Inflammatory macrophage treated with lipopolysaccharide for 4 hours (primary cell): ENCODE measurements at places on chromosomes 2 and 18.
A peak's percentile ranks its signal among the peaks of the same experiment; 100 is the strongest.

GRCh38 chr2:162058973-162059668, 14.9 kb downstream of the DPP4 start:
- no peak for DNase-seq

DNA sequence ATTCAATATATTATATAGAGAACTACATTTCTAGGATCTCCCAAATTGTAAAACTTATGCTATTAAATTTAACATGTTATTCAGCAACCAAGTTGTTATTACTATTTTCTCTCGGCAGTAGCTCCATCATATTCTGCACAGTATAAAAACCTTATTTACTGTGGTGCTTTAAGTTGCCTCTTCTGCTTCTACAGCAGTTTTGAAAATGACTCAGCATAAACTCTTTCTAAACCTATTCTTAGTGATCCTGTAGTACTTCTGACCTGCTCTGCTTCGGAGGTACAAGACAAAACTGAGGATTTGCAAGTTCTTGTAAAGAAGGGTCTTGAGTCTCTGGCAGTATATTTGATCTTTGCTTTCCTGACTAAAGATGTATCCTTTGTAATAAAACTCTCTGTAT, 567.2 kb downstream of the TMX3 start:
- DNase-seq, result no peak

GRCh38 chr18:68148863-68149262, 566.0 kb downstream of the TMX3 start:
- no peak for DNase-seq

DNA sequence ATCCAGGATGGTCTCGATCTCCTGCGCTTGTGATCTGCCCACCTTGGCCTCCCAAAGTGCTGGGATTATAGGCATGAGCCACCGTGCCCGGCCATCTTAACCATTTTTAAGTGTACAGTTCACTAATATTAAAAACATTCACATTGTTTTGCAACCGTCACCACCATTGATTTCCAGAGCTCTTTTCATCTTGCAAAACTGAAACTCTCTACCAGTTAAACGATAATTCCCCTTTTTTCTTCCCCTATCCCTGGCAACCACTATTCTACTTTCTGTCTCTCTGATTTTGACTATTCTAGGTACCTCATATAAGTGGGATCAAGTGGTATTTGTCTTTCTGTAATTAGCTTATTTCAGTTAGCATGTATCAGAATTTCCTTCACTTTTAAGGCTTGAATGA, 16.8 kb upstream of the NEUROD1 start:
- peak; percentile 80 for DNase-seq

DNA sequence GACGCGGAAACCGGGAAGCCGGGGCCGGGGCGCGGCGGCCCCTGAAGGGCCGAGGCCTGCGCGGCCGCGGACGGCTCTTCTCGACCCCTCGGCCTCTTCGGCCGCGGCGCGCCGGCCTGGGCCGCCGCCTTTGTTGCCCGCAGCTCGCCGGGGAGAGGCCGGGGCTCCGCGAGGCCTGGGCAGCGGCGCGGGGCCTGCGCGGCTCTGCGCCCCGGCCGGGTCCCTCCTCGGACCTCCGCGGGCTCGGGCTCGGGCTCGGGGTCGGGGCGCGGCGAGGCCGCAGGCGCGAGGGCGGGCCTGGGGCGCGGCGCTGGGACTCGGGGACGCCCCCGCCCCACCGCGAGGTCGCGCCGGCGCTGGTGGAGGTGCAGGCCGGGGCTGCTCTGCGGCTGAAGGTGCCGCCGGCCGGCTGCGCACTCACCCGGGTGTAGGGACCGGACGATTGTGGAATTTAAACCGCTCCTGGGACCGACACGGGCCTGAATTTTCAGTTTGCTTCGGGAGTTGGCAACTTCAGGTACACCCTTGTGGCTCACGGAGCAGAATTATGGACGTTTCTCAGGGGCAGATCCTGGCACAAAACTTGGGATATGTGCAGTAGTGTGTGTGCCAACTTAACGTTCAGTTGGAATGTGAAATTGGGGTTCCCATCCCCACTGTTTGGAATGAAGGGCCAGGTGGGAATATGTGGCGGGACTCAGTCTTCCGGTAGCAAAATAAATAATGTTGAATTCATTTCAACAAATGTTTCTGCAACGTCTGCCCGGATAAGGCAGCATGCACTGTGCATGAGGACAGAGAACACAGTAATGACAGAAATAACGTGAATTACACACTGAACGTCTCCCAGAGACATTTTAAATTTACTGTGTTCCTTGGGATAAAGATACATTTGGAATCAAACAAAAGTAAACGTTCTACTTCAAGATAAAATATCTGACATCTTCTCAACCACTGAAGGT, 787 bp downstream of the SOCS6 start:
- DNase-seq, result peak; percentile 31

DNA sequence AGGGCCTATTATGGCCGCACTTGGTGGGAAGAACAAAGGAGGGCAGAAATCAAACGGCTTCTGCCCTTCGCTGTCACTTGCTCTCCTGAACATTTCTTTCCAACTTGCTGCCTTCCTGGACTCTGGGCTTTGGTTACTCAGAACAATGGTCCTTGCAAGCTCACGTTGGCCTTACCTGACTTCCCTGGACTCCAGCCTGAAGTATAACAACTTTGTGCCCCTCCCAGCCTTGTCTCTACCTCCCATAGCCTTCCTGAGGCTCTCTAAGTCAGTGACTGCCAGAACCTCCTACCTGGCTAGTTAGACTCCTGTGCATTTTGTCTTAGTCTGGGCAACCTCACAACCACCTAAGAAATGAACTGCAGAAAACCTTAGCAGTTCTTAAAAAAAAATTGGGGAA, 30.2 kb upstream of the ITPRID2 start:
- no peak for DNase-seq

DNA sequence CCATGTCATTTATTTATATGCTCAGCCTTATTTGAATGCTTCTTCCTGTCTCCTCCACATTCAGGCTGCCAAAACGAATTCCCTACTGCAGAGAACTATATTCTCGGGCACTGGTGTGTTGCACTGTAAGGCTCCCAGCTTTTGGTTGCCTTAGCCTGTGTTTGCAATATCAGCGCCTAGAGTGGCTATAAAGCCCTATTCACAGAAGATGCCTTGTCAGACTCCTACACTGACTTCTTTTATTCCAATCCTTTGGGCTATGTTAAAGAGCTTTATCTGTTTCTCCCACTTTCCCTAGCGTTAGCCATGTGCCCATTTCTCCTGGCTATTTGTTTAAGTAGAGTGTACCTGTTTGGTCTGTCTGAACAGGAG, 62.4 kb upstream of the EHBP1 start:
- DNase-seq, result no peak

GRCh38 chr2:66440708-66441497, 6.0 kb downstream of the MEIS1 start:
- DNase-seq, result no peak

GRCh38 chr2:234795272-234795920, 156.4 kb upstream of the SH3BP4 start:
- DNase-seq, result no peak

- DNase-seq, result no peak
Measured at GRCh38 chr2:222591661-222592060, 64.2 kb downstream of the FARSB start.

GRCh38 chr18:49596687-49597086, 34.8 kb downstream of the LIPG start:
- no peak for DNase-seq

GRCh38 chr2:181143790-181144300, 163.4 kb downstream of the UBE2E3 start:
- DNase-seq, result no peak

- no peak for DNase-seq
Measured at GRCh38 chr2:230666446-230666845, 46.2 kb upstream of the CAB39 start.

DNA sequence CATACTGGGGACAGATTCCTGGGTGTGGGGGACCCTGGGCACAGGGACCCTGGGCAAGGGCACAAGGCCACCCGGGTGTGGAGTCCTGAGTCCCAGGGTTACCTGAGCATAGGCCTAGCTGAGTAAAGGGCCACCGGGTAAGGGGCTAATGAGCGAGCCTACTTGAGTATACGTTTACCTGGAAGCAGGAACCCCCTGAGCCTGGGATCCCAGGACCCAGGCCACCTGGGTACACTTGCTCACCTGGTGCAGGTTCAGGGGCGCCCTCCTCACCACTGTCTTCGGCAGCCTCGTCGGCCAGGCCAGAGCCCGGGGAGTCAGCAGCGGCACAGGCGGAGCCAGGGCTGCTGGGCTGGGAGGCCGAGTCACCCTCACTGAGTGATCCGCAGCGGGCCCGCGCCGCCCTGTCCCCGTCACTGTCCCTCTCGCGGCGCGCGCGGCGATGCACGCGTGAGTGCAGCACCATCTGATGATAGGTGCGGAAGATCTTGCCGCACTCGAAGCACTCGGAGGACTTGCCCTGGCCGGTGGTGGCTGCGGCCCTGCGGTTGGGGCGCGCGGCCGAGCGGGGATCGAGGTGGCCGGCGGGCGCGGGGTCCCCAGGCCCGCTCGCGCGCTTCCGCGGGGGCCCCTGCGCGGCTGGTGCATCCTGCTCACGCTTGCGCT, 53.9 kb downstream of the ZNF516 start:
- no peak for DNase-seq

GRCh38 chr18:67379981-67380380, 136.5 kb downstream of the DSEL start:
- no peak for DNase-seq
